Mesothelial cell of epicardium (in vitro differentiated cells): ENCODE measurements at places on chromosomes 13 and 19. TPM values are rescaled to one million over a fixed set of nuclear protein-coding genes. Genes with fewer than 3 reads are reported as not detected.

GRCh38 chr13:94121686-94122085 is 357.8 kb downstream of the DCT start:
- H3K27ac ChIP-seq, result no peak overlapping the region
- peaks cover 18% of the 10 kb centered on the region for H3K4me1 ChIP-seq
- H3K4me3 ChIP-seq, result no peak overlapping the region
- no peak for DNase-seq
- no peaks in the 10 kb centered on the region for H3K27me3 ChIP-seq

Gene WDR87
- 0.16 TPM in 1 of 3 replicates, not detected in the others for total RNA-seq

DNA sequence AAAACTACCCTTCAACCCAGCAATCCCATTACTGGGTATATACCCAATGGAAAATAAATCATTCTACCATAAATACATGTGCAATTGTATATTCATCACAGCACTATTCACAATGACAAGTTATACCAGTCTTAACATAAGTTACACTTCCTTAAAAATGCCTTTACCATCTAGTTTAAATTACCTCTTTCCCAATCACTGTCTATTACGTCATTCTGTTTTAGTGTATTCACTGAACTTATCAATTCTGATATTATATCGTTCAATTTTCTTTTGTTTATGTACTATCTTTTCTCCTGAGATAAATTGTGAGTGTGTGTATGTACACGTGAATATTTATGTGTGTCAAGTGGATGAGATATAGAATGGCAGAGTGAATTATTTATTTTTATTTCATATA is 1416.8 kb downstream of the OLFM4 start:
- H3K36me3 ChIP-seq, result no peaks in the 10 kb centered on the region
- H3K27me3 ChIP-seq, result no peaks in the 10 kb centered on the region
- no peak overlapping the region for H3K4me3 ChIP-seq
- no peak for DNase-seq
- H3K27ac ChIP-seq, result no peak overlapping the region

DNA sequence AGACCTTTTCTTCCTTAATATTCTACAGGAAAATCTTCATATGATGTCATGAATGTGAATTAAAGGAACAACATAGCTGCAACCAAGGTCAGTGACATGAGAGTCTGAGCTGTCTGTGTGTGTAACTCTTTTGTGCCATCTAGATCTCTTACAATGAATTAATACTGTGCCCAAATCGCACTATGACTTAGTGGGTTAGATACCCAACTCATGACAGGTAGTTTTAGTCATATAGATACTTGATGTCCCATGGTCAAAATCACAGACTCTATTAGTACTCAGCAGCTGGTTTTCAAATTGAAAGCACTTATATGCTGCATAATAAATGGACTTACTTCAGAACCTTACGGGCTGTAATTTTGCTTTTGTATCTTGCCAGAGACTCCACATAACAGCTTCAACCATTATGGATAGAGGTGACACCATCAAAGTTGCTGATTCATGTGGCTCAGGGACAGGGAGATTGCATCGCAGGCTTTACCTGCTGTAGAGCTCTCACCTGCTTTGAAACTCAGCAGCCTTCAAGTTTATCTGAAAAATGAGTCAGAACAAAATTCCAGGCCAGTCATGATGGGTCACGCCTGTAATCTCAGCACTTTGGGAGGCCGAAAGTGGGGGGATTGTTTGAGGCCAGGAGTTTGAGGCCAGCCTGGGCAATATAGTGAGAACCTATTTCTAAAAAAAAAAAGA is 12.3 kb upstream of the ZNF283 start:
- H3K4me1 ChIP-seq, result no peaks in the 10 kb centered on the region
- H3K4me3 ChIP-seq, result no peak overlapping the region
- H3K36me3 ChIP-seq, result no peaks in the 10 kb centered on the region
- DNase-seq, result no peak

- peak overlapping the region; percentile 25 for H3K27ac ChIP-seq
- no peak overlapping the region for H3K4me3 ChIP-seq
- H3K4me1 ChIP-seq, result peaks cover 13% of the 10 kb centered on the region
- no peak for DNase-seq
- H3K27me3 ChIP-seq, result peaks cover 7% of the 10 kb centered on the region
Measured at GRCh38 chr19:18208098-18208951, 4.5 kb upstream of the RAB3A start.

DNA sequence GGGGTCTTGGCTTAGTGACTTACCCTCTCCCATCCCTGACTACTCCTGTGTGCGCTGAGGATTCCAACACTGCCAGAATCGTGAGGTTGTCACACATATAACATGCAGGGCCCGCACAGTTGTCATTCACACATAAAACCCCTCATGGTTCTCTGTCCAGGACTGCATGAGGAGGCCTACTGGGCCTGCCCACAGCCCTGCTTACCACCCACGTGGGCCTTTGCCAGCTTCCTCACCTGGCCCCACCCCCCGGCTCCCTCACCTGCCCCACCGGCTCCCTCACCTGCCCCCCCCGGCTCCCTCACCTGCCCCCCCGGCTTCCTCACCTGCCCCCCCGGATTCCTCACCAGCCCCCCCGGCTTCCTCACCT is 197.2 kb downstream of the TEX29 start:
- H3K27me3 ChIP-seq, result peaks cover 49% of the 10 kb centered on the region
- H3K4me3 ChIP-seq, result no peak overlapping the region
- H3K4me1 ChIP-seq, result no peaks in the 10 kb centered on the region
- no peak overlapping the region for H3K27ac ChIP-seq
- DNase-seq, result no peak

GRCh38 chr19:41500443-41500842 is 57.5 kb downstream of the ERICH4 start:
- H3K27ac ChIP-seq, result no peak overlapping the region
- DNase-seq, result no peak
- H3K27me3 ChIP-seq, result no peaks in the 10 kb centered on the region
- no peak overlapping the region for H3K4me3 ChIP-seq

Gene MAST1
- total RNA-seq, result 4.0 to 5.8 TPM (median 4.4 TPM) in 3 replicates

DNA sequence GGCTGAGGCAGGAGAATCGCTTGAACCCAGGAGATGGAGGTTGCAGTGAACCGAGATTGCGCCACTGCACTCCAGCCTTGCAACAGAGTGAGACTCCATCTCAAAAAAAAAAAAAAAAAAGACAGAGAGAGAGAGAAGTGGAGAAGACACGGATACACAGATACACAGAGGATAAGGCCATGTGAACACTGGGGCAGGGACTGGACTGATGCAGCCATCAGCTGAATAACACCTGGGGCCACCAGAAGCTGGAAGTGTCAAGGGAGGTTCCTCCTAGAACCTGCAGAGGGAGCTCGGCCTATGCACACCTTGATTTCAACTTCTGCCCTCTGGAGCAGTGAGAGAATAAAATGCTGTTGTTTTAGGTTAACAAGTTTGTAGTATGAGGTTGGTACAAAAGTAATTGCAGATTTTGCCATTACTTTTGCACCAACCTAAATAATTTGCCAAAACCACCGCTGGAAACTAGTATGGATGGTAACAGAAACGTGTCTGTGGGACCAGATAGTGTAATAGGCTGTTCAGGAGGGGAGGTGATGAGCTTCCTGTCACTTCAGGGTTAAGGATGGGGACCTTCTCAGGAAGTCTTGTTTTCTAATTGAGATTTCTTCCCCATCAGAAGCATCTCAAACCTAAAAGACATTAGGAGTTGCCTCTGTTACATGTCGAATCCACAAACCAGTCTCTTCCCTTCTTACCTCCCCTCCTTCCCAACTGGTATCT is 36.4 kb upstream of the IGSF23 start:
- H3K27ac ChIP-seq, result no peak overlapping the region
- no peaks in the 10 kb centered on the region for H3K36me3 ChIP-seq

GRCh38 chr19:53961523-53962356 is 997 bp upstream of the CACNG8 start:
- no peak overlapping the region for H3K4me3 ChIP-seq
- no peak overlapping the region for H3K27ac ChIP-seq
- DNase-seq, result no peak
- no peaks in the 10 kb centered on the region for H3K36me3 ChIP-seq
- peaks cover 91% of the 10 kb centered on the region for H3K27me3 ChIP-seq

Gene IGSF23
- total RNA-seq, result not detected in 3 replicates

Gene ZNF724
- 10.7 to 12.3 TPM (median 11.7 TPM) in 3 replicates for total RNA-seq

- peaks cover 19% of the 10 kb centered on the region for H3K4me1 ChIP-seq
- H3K4me3 ChIP-seq, result no peak overlapping the region
- no peak for DNase-seq
- peak overlapping the region; percentile 37 for H3K27ac ChIP-seq
Measured at GRCh38 chr13:94176561-94176960, 302.9 kb downstream of the DCT start.

GRCh38 chr13:93225610-93226009 is 997 bp upstream of the GPC6 start:
- H3K27ac ChIP-seq, result peak overlapping the region; percentile 98
- no peaks in the 10 kb centered on the region for H3K27me3 ChIP-seq
- peaks cover 41% of the 10 kb centered on the region for H3K4me1 ChIP-seq
- no peak for DNase-seq
- H3K4me3 ChIP-seq, result peak overlapping the region; percentile 99

DNA sequence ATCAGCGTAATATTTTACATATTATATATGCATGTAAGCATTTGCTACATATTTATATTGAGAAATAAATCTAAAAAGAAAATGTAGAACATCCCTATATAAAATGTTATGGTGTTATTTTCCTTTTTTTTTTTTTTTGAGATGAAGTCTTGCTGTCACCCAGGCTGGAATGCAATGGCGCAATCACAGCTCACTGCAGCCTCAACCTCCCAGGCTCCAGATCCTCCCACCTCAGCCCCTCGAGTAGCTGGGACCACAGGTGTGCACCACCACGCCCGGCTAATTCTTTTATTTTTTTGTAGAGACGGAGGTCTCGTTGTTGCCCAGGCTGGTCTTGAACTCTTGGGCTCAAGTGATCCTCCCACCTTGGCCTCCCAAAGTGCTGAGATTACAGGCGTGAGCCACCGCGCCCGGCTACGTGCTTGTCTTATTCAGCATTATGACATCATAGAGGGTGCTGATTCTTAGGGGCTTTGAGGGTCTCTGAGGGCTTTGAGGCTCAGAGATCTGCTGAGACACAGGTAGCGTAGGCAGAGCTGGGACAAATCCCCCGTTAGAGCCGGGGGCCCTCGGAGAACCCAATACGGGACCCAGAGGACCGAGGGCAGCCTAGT is 101.9 kb downstream of the GADD45B start:
- no peaks in the 10 kb centered on the region for H3K27me3 ChIP-seq
- H3K4me1 ChIP-seq, result peaks cover 17% of the 10 kb centered on the region
- H3K27ac ChIP-seq, result peak overlapping the region; percentile 93
- peaks cover 4% of the 10 kb centered on the region for H3K36me3 ChIP-seq
- no peak for DNase-seq
- peak overlapping the region; percentile 71 for H3K4me3 ChIP-seq

- H3K27ac ChIP-seq, result no peak overlapping the region
- no peaks in the 10 kb centered on the region for H3K36me3 ChIP-seq
Measured at GRCh38 chr13:91454666-91455065, 56.2 kb downstream of the GPC5 start.

GRCh38 chr19:30790056-30790680 is 418.0 kb downstream of the ZNF536 start:
- no peak overlapping the region for H3K27ac ChIP-seq
- H3K27me3 ChIP-seq, result peaks cover 28% of the 10 kb centered on the region
- no peak for DNase-seq
- no peaks in the 10 kb centered on the region for H3K36me3 ChIP-seq
- H3K4me3 ChIP-seq, result no peak overlapping the region

- H3K27me3 ChIP-seq, result no peaks in the 10 kb centered on the region
- no peak overlapping the region for H3K27ac ChIP-seq
- no peak overlapping the region for H3K4me3 ChIP-seq
- DNase-seq, result peak; percentile 31
- H3K36me3 ChIP-seq, result no peaks in the 10 kb centered on the region
Measured at GRCh38 chr13:113398963-113399754, 35.2 kb upstream of the GRTP1 start.

- H3K27me3 ChIP-seq, result no peaks in the 10 kb centered on the region
- H3K36me3 ChIP-seq, result peaks cover 18% of the 10 kb centered on the region
- DNase-seq, result no peak
- H3K4me1 ChIP-seq, result peaks cover 20% of the 10 kb centered on the region
- H3K4me3 ChIP-seq, result peak overlapping the region; percentile 73
- H3K27ac ChIP-seq, result peak overlapping the region; percentile 89
Measured at GRCh38 chr19:1038978-1039645, 795 bp upstream of the ABCA7 start.

DNA sequence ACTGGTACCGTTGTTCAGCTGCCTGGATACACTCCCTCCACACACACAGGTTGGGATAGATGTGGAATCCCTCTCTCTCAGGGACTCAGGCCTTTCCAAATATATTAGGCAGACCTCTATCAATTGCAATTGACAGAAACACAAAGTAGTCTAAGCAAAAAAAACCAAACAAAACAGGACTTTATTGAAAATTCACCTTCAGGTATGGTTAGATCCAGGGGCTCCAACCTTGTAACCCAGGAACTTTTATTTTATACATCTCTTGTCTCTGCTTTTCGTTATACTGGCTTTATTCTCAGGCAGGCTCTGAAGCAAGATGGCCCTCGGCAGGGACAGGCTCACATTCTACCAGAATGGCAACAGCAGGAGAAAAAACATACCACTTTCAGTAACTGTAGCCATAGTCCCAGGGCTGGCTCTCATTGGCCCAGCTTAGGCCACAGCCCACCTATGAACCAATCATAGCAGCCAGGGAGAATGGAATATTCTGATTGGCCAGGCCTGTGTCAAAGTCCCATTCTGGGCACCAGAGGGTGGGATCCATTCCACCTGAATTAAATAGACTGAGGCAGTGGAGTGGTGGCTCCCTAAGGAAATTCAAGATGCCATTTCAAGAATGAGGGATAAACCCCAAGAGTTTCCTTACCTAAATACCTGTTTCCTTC is 13.1 kb upstream of the CEACAM19 start:
- peaks cover 41% of the 10 kb centered on the region for H3K36me3 ChIP-seq
- no peak overlapping the region for H3K27ac ChIP-seq
- H3K4me1 ChIP-seq, result no peaks in the 10 kb centered on the region

DNA sequence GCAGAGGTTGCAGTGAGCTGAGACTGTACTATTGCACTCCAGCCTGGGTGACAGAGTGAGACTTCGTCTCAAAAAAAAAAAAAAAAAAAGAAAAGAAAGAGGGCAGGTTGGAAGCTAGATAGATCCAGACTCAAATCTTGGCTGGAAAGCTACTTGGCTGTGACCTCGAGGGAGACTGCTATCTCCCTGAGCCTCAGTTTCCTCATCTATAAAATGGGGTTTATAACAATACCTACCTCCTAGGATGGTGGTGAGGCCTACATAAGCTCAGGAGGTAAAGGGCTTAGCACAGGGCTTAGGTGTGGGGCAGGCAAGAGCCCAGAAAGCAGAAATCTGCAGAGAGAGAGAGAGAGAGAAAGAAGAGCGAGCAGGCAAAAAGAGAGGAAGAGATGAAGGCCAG is 24.2 kb upstream of the DACT3 start:
- H3K36me3 ChIP-seq, result peaks cover 36% of the 10 kb centered on the region
- no peak overlapping the region for H3K4me3 ChIP-seq
- no peak overlapping the region for H3K27ac ChIP-seq
- no peaks in the 10 kb centered on the region for H3K4me1 ChIP-seq

DNA sequence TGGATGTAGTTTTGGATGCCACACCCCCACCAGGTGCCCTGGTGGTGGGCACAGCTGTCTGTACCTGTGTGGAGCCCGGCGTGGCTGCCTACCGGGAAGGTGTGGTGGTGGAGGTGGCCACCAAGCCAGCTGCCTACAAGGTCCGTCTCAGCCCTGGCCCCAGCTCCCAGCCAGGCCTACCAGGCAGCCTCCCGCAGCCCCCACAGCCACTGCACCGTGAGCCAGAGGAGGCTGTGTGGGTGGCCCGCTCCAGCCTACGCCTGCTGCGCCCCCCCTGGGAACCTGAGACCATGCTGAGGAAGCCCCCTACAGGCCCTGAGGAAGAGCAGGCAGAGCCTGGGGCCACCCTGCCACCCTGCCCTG is 3.5 kb downstream of the CIC start:
- H3K27ac ChIP-seq, result no peak overlapping the region
- H3K36me3 ChIP-seq, result peaks cover 18% of the 10 kb centered on the region
- peaks cover 35% of the 10 kb centered on the region for H3K4me1 ChIP-seq

Gene CD22
- total RNA-seq, result 54.6 to 59.9 TPM (median 56.3 TPM) in 3 replicates
